Activated naive CD8-positive, alpha-beta T cell treated with anti-CD3 and anti-CD28 coated beads for 36 hours (primary cell): ENCODE measurements at places on chromosomes 16 and 17.

DNA sequence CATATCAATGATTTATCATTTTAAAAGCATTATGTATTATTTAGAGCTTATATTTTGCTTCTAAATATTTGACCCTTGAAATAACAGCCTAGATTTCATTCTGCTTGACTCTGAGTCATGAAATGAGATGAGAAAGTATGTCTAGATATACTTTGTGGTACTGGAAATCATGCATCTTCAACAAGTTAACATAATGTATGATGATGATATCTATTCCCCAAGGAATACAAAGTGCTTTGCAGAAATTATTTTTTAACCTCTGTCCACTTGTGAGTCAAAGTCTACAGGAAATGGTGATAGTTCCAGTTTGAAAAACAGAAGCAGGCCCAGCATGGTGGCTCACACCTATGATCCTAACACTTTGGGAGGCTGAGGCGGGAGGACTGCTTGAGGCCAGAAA, 36.1 kb downstream of the GOSR1 start:
- DNase-seq, result no peak

- DNase-seq, result no peak
These were observed 10.2 kb downstream of the MMD start for GRCh38 chr17:55411463-55411855.

DNA sequence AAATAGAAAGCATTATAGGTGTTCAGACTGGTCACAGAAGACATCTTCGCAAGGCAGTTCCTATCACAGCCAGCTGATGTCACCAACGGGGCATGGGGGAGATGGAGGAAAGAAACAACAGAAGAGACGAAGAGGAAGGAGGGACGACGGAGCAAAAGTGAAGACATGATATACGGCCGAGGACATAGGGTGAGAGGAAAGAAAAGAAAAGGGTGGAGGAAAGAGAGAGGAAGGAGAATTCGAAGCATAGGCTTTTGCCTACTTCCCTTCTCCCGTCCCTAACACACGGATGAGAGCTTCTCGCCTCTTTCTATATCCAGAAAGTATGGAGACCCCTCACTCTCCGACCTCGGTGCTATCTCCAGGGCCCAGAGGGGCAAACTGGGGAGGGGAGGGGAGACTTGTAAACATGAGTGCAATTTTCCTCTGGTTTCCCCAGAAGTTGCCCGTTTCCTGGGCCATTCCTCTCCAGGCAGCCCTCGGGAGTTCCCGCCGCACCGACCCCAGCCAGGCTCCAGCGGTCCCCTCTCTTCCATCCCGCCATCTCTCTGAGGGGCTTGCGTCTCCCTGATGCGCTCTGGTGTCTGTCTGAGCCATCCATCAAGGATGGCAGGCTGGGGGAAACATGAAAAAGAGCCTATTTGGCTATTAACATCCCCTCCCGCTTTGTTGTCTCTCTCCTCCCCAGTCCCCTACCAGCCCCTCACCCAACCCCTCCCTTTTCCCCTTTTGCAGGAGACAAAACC, 26.0 kb downstream of the COPZ2 start:
- peak; percentile 49 for DNase-seq

DNA sequence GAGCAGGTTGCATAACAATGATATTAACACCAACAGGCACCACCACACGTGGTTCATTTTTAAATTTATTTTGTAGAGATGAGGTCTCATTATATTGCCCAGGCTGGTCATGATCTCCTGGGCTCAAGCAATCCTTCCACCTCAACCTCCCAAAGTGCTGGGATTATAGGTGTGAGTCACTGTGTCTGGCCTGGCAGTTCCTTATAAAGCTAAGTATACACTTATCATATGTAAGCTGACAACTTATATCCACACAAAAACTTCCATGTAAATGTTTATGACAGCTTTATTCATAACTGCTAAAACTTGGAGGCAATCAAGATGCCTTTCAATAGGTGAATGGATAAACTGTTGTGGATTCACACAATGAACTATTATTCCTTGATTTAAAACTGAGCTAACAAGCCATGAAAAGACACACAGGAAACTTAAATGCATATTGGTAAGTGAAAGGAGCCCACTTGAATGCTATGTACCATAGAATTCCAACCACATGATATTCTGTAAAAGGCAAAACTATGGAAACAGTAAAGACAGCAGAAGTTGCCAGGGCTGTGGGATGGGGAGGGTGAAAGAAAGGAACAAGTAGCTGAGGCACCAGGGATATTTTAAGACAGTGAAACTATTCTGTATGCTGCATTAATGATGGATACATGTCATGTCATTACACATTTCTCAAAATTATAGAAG, 156.5 kb upstream of the KCNJ18 start:
- no peak for DNase-seq

DNA sequence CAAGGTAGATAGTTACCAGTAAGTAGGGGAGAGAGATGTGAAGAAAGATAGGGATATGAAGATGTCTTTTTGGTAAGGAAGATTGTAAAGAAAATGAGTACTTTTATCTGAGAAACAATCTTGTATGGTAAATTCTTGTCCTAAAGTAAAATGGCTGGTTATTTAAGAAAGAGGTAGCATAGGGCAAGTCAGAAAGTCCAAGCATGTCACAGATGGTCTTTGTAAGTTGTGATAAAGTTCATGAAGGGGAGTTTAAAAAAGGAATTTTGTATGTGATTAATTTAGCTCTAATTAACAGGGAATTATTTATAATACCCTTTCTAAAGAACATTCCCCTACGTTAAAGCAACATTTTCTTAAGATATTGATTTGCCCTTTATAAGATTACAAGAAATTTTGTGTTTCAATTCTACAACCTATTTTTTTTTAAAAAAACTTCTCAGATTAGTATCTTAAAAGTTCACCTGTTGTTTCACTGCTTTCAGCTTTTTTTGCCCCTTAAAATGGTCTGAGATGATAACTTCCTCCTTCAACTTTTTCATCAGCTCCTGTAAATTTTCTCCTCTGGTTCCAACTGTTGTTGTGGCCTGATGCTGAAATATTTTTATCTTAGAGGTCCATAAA, 16.2 kb upstream of the CPHXL start:
- no peak for DNase-seq

GRCh38 chr17:37111329-37111728, 162.6 kb downstream of the AATF start:
- DNase-seq, result no peak

GRCh38 chr17:19904924-19905323, 37.2 kb upstream of the ULK2 start:
- DNase-seq, result no peak

DNA sequence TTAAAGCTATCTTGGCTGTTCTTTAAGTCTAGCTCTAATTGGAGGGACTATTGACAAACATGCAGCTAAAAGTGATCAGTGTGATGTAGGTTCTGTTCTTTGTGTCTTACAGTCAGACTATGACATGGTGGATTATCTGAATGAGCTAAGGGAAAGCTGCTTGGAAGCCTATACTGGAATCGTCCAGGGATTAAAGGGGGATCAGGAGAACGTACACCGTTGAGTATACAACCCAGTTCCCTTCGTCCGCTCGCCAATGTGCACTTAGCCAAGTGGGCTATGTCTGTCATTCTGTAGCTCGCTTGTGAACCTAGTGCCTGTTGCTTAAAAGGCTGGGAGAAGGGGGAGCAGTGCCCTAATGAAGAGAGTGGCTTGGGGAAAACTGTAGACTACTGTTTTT, 15.8 kb upstream of the TBKBP1 start:
- no peak for DNase-seq

DNA sequence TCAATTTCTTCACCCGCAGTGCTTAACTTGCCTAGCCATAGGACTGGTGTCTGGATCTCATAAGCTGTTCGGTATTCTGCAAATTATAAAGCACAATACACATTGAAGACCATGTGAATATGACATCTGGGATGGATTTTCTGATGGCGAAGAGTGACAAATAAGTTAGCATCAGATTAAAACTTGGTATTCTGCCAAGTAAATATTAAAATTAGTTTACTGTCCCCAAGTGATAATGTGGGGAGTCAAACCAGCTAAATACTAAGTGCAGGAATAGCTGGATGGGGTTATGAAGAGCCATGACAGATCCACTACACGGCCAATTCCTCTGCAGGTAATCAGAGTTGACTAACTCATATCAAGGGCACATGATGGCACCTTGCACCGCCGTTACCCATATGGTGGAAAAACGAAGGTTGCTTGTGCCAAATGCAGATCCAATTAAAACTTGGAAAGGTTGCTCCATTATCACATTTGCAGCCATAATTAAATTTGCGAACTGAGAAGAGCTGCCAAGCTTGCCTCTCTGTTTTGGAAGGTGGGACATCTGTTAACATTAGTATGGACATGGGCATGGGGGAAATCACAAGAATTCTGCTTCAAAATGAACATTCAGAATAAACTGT, 114.9 kb upstream of the TOM1L1 start:
- no peak for DNase-seq

GRCh38 chr17:42704837-42705494, 22.6 kb downstream of the CNTNAP1 start:
- peak; percentile 74 for DNase-seq

DNA sequence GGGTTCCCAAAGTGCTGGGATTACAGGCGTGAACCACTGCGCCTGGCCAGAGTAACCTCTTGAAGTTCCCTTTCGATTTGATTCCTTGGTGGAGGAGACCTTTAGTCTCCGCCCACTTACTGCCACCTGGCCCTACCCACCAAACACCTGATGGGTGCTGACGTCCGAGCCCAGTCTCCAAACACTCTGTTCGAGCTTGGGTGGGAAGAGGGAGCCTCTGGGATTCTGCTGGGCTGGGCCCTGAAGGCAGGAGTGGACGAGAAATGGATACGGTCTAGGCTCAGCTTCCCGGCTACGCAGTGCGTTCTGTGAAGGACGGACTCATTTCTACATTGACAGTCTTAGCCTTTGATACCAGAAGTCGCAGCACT, 870 bp upstream of the ITGA3 start:
- DNase-seq, result peak; percentile 17

DNA sequence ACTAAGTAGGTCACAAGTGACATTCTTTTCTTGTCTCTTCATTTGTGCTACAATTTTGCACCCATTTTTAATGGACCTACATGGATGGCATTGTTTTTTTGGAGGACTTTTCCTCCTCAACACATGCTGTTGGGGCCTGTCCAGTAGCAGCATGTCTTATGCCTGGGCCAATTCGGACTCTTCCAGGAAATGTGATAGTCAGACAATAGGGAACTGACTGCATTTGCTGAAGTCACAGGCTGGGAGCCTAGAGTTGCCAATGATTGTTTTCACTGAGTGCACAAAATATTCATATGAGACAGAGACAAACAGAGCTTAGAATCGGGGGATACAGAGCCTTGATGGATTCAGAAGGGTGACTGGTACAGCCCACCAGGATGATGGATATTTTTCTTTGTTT, 867.3 kb upstream of the GOT2 start:
- DNase-seq, result no peak
